ENCODE measurements at places on chromosomes 5 and 9. TPM values are rescaled to one million over a fixed set of nuclear protein-coding genes. Genes with fewer than 3 reads are reported as not detected.

MEIKIN gene
- total RNA-seq, result not detected

NPR3 gene
- 15.8 TPM for total RNA-seq

SLC34A3 gene
- total RNA-seq, result not detected

PPIC gene
- 57.5 TPM for total RNA-seq

SOHLH1 gene
- not detected for total RNA-seq

IFNA8 gene
- total RNA-seq, result not detected

RXFP3 gene
- not detected for total RNA-seq

IL7R gene
- 87.1 TPM for total RNA-seq

MIER3 gene
- total RNA-seq, result 11.1 TPM

AGXT2 gene
- total RNA-seq, result 0.73 TPM

F12 gene
- not detected for total RNA-seq

HEMGN gene
- total RNA-seq, result not detected

PCDHB13 gene
- 0.87 TPM for total RNA-seq

SLC25A2 gene
- total RNA-seq, result not detected

PPP3R2 gene
- total RNA-seq, result not detected

ECM2 gene
- total RNA-seq, result not detected

CATSPER3 gene
- not detected for total RNA-seq

GRCh38 chr5:171681061-171681460 lies 104.6 kb upstream of the SMIM23 start:
- DNase-seq, result no peak

GRCh38 chr9:995781-996180 lies 19.3 kb downstream of the DMRT3 start:
- DNase-seq, result no peak

DNA sequence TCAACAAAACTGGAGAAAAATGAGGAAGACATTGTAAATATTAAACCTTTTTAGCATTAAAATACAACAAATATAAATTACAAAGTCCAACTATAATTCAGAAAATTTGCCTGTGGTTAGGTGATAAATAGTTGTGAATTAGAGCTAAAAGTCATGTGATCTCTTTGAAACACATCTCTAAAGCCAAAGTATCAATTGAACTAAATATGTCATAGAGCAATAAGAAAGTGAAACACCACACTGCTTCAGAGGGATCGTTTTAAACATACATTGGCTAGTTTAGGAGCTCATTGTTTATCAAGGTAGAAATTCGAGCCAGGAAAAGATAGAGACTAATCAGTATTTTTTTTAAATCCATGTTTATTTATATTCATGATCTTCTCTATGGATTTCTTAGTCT lies 606.3 kb upstream of the ITGA1 start:
- DNase-seq, result no peak

- no peak for DNase-seq
Observed at GRCh38 chr9:36258996-36259533, 817 bp upstream of the GNE start.

DNA sequence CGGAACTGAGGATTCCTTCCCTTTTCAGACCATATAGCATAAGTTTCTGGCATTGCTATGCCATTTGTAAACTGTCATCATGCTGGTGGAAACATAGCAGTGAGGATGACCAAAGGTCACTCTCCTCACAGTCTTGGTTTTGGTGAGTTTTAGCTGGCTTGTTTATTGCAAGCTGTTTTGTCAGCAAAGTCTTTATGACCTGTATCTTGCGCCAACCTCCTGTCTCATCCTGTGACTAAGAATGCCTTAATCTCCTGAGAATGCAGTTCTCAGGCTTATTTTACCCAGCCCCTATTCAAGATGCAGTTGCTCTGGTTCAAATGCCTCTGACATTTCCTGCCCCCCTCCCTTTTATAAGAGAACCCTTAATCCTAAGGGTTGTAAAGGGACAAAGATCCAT lies 26.7 kb upstream of the GRIA1 start:
- DNase-seq, result no peak

DNA sequence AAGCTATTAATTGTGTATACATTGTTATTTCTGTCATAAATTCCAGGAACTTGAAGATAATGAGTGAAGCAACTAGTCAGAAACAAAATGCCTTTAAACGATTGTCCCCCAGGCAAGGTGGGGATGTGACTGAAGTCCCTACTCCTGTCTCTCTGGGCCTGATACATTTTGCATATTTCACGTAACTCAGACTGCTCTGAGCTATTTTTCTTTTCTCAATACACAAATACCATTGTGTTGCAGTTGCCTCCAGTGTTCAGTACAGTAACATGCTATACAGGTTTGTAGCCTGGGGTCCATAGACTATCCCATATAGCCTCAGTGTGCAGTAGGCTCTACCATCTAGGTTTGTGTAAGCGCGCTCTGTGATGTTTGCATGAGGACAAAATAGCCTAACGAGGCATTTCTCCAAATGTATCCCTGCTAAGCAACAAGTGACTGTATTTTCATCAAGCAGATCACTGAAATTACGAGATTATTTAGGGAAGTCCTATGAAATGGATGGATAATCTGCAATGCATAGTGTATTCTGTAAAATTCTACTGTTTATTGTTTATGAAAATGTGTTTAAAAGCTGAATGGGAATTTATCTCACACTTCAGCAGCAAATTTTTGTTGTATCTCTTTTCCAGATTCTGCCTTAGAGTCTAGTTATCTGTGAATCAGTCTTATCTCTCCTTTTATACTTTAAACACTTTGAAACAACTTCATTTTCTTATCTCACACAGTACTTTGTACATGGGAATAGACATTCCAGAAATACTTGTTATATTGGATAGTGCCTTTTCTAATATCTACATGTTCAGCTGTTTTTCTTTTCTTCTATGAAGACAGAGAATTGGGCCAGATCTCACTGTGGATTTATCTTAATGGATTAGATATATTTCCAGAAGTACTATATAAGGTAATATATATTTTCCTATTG lies 150.5 kb downstream of the CD180 start:
- no peak for DNase-seq

GRCh38 chr5:163433271-163433670 lies 4.1 kb upstream of the CCNG1 start:
- DNase-seq, result no peak

- no peak for DNase-seq
Observed at GRCh38 chr5:8505196-8505595, 636.2 kb downstream of the MTRR start.

GRCh38 chr5:118529361-118530144 lies 458.8 kb downstream of the DTWD2 start:
- DNase-seq, result peak; percentile 24

GRCh38 chr5:167305591-167306213 lies 985.7 kb upstream of the WWC1 start:
- no peak for DNase-seq

GRCh38 chr5:152246401-152246800 lies 158.7 kb downstream of the NMUR2 start:
- peak; percentile 28 for DNase-seq

- DNase-seq, result no peak
Observed at GRCh38 chr5:61162832-61163567, 732 bp upstream of the SMIM15 start.

GRCh38 chr5:14557791-14558415 lies 23.7 kb upstream of the OTULINL start:
- DNase-seq, result no peak

Measured in stomach (tissue), 19 donors.